SW480 (cell line): ENCODE measurements at places on chromosomes 6 and 20.
A peak's percentile ranks its signal among the peaks of the same experiment; 100 is the strongest.

GRCh38 chr6:29830409-29830808 is 2.8 kb downstream of the HLA-G start:
- DNase-seq = no peak

GRCh38 chr6:83978324-83978734 is 55.2 kb upstream of the MRAP2 start:
- no peak for DNase-seq

GRCh38 chr6:27863962-27864905 is 48.0 kb downstream of the OR2B2 start:
- DNase-seq = no peak

GRCh38 chr6:129766959-129767728 is 57.2 kb upstream of the ARHGAP18 start:
- DNase-seq = peak; percentile 54

- no peak for DNase-seq
Measured at GRCh38 chr20:35611482-35611881, 4.1 kb upstream of the SPAG4 start.

DNA sequence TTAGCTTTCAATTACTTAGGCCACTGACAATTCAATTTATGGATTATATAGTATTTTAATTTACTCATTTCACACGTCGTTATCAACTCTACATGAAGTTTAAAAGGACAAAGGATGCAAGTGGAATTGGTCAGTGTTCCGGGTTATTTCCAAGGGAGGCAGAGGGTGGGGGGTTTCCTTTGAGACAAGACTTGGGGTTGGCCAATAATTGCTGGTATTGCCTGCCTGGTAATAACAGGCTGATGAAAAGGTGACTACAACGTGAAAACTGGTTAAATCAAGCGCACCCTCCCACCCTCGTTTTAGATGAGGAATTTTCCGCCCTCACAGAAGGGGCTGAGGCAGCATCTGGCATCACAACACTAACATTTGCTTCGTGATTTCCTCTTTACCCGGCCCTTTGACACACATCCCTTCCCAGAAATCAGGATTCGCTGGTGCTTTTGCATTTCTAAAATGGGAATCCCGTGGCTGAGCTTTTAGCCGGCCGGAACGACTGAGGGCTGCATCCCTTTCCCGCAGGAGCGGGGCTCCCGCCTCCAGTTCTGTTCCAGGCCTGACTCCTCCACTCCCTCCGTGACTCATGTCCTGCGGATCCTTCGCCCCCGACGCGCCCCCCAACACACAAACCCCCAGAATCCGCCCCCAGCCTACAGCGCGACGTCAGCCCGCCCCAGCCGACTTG is 999 bp upstream of the PIM1 start:
- peak; percentile 71 for DNase-seq

DNA sequence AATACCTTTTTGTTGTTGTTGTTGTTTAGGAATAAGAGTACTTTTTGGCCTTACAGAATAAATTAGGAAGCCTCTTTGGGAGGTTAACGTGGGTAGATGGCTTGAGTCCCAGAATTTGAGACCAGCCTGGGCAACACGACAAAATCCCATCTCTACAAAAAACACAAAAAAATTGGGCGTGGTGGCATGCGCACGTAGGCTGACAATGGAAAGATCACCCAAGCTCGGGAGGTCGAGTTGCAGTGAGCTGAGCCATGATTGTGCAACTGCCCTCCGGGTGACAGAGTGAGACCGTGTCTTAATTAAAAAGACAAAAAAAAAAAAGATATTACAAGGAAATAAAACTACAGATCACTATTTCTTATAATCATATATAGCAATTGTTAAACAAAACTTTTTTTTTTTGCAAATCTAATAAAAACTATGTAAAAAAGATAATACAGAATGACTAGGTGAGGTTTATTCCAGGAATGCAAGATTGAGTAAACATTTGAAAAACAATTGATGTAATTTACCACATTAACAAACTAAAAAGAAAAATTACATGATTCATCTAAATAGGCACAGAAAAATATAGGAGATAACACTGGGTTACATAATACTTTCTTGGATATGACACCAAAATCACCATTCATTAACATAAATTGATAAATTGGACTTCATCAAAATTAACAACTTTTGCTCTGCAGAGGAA is 43.6 kb upstream of the ASCC3 start:
- DNase-seq = no peak

- DNase-seq = no peak
Measured at GRCh38 chr6:43524483-43524961, 7.6 kb downstream of the POLR1C start.

- no peak for DNase-seq
Measured at GRCh38 chr6:163531122-163531521, 116.6 kb downstream of the QKI start.

DNA sequence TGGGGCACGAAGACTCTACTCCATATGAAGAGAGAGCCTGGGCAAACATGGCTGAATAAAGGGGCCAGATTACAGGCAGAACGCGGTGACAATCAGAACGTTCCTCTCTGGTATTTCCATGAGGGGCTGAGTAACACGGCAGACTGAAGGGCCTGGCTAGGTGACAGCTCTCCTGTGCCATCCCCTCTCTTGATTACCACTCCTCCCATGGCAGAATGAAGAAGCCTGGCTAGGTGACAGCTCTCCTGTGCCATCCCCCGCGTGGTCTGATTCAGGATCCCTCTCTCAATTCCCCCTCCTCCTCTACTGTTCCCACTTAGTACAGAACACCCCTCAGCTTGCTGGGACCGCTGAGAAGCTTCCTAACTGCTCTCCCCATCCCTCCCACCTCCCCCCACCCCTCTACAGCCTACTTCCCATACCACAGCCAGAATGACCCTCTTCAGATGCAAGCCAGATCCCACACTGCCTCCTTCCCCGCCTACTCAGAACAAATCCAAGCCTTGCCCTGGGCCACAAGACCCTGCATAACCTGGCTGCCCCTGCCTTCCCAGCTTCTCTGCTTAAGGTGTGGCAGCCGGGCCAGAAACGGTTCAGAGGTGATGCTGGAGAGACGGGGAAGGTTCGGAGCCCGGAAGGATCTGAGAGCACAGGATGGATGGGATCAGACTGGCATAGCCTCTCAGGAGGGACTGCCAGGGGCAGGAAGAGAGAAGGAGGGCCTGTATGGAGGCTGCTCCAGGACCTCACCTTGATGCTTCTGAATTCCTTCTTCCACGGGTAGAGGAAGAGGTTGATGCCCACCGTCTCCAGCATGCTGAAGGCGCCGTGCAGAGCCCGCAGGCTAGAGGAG is 7.7 kb downstream of the SPATA2 start:
- DNase-seq = no peak

- DNase-seq = no peak
Measured at GRCh38 chr6:22826961-22827360, 257.6 kb downstream of the HDGFL1 start.

DNA sequence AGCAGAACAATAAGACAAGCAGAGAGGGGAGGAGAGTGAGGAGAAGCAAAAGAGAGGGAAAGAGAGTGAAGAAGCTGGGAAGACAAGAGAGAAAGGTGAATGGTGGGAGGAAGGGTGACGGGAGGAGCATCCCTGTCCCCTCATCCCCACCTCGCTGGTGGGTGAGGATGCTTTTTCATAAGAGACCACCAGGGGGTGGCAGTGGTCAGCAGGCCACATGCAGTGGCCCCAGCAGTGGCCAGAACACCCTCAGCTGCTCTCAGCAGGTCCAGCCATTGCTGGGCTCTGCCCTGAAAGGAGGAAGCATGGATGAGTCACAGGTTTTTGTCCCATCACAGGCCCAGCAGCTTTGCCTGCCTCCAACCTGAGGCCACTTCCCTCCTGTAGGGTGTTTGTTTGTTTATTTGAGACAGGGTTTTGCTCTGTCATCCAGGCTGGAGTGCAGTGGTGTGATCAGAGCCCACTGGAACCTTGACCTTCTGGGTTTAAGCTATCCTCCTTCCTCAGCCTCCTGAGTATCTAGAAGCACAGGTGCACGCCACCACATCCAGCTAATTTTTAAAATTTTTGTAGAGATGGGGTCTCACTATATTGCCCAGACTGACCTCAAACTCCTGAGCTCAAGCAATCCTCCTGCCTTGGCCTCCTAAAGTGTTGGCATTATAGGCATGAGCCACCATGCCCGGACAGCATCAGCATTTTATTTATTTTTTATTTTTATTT is 24.0 kb downstream of the FGD2 start:
- peak; percentile 89 for DNase-seq

GRCh38 chr6:100235631-100236030 is 229.1 kb downstream of the SIM1 start:
- no peak for DNase-seq

DNA sequence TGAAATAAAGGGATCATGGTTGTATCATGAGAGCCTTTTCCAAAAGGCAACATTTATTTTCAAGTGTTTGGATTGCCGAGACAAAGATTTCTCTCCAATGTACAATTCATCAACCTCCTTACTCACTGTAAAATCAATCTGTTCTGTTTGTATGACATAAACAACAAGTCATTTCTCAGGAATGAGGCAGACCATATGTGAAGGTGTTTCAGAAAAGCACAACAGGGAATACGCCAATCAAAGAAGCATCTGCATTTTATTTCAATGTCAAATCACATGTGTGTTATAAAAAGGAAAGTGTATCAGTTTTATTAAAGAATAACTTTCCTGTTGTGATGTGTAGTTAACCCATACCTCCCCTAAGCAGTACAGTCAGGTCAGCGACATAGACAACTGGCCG is 653.7 kb downstream of the TFAP2A start:
- DNase-seq = no peak

DNA sequence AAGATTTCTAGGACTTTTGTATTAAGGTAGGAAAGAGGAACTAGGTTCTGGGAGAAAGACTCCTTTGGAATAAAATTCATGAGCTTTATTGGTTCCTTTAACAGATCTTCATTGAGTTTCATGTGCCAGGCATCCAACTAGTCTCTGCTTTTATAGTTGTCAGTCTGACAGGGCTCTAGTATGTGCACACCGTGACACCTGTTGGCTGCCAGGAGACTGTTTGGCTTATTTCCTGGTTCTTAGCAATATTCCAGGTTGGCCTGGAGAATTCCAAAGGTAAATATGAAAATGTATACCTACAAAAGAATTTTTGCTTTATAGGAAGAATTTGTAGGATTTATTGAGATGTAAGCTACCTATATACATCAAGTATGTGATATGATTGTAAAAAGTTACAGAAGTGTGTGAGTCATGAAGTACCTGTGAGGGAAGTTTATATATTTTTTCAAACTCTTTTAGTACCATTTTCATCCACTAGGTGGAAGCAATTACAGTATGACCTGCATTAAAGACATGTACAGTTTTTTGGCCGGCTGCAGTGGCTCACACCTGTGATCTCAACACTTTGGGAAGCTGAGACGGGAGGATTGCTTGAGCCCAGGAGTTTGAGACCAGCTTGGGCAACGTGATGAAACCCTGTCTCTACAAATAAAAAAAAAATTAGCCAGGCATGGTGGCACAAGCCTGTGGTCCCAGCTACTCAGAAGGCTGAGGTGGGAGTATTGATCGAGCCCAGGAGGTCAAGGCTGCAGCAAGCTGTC is 35.2 kb downstream of the NDUFAF5 start:
- DNase-seq = peak; percentile 78

- DNase-seq = no peak
Measured at GRCh38 chr6:169869301-169869700, 117.9 kb downstream of the ERMARD start.
